Nasal cavity respiratory epithelium epithelial cell of viscerocranial mucosa (primary cell): ENCODE measurements at places on chromosomes 4 and X. TPM values are rescaled to one million over a fixed set of nuclear protein-coding genes. Genes with fewer than 3 reads are reported as not detected.

SLC26A1 gene
- total RNA-seq: under 0.01 and 0.07 TPM in 2 replicates

ZCCHC18 gene
- not detected in 2 replicates for total RNA-seq

STPG2 gene
- 0.34 and 0.36 TPM in 2 replicates for total RNA-seq

WAS gene
- under 0.01 and 0.28 TPM in 2 replicates for total RNA-seq

GPR50 gene
- total RNA-seq: not detected in 2 replicates

GIMD1 gene
- not detected in 2 replicates for total RNA-seq

ATOH1 gene
- not detected in 2 replicates for total RNA-seq
